SHP77 treated with DMSO at 0.1 percent for 48 hours (cell line): ENCODE measurements at places on chromosomes 2 and 18.

DNA sequence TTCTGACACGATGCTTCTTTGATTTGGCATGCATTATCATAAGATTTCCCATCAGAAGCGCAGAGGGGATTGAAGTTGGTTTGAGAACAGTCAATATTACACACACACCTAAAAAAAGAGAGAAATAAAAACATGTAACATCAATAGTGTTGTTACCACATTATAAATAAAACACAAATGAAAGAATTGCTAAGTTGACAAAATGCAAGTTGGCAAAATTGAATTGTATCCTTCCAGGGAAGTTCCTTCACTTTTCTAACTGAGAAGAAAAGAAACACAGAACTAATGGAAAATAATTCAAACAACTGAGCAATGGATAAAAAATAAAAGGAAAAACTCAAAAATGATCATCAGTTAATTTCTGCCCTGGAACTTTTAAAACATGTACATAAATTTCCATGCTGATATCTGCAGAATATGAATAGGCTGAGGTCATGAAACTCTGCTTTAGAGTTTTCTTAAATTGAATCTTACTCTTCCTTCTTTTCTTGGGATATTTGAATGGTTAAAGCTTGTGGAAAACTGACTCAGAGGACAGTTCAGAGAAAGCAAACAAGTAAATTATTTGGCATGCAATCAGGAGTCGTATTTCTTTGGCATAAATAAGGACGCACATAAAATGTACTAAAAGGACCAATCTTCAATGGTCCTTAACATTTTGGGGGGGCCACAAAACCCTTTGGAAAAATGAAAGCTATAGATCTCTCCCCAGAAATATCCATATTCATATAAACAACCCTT lies 152.4 kb upstream of the CAVIN2 start:
- no peak for DNase-seq

DNA sequence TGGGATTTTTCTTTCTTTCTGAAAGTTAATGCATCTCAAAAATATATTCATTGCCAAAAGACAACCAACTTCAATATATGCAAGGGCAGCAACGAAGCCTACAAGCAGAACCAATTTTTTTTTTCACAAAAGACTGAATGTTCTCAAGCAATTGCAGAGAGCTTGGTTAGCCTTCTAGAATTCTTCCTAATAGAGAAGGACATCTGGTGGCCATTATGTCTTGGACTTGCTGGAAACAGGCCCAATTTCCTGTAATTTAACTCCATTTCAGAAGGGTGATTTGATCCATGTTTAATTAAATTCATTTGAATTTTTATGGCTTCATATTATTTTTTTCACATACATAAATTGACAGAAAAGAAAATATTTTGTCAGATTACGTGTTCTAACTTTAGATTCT lies 208.0 kb downstream of the TPGS2 start:
- no peak for DNase-seq

DNA sequence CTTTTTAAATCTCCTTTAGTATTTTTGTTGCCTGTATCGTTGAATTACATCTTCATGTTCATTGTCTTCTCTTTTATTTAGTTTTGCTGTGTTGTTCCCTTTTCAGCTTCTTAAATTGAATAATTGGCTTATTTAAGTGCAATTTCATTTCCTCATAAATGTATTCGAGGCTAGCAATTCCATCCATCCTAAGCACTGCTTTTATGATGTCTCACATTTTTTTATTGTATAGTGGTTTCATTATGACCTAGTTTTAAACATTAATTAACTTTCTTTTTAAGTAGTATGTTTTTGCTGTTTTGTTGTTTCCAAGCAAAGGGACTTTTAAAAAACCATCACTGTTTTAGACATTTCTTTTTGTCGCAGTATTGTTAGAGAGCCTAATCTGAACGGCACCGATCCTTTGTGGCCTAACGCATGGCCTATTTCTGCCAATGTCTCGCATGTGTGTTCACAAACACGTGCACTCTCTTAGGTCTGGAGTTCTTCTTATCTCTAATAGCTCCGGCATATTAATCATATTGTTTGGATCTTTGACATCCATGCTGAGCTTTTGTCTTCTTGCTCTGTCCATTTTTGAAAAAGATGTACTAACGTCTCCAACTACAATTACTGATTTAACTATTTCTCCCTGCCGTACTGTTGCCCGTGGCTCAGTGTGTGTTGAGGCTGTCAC lies 59.6 kb upstream of the ZNF516 start:
- DNase-seq = no peak

GRCh38 chr2:30332791-30333453 lies 101.6 kb downstream of the LBH start:
- DNase-seq = no peak

DNA sequence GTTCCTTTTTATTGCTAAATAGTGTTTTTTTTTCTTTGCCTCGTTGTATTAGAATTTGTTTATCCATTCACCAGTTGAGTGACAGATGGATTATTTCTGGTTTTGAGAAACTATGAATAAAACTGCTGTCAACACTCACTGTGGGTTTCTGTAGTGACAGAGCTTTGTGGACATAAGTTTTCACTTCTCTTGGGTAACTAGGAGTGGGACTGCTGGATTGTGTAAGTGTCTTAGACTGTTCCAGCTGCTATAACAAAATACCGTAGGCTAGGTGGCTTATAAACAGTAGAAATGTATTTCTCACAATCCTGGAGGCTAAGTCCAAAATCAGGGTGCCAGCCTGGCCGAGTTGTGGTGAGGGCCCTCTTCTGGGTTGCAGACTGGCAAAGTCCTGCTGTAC lies 71.9 kb downstream of the TNFRSF11A start:
- DNase-seq = no peak

DNA sequence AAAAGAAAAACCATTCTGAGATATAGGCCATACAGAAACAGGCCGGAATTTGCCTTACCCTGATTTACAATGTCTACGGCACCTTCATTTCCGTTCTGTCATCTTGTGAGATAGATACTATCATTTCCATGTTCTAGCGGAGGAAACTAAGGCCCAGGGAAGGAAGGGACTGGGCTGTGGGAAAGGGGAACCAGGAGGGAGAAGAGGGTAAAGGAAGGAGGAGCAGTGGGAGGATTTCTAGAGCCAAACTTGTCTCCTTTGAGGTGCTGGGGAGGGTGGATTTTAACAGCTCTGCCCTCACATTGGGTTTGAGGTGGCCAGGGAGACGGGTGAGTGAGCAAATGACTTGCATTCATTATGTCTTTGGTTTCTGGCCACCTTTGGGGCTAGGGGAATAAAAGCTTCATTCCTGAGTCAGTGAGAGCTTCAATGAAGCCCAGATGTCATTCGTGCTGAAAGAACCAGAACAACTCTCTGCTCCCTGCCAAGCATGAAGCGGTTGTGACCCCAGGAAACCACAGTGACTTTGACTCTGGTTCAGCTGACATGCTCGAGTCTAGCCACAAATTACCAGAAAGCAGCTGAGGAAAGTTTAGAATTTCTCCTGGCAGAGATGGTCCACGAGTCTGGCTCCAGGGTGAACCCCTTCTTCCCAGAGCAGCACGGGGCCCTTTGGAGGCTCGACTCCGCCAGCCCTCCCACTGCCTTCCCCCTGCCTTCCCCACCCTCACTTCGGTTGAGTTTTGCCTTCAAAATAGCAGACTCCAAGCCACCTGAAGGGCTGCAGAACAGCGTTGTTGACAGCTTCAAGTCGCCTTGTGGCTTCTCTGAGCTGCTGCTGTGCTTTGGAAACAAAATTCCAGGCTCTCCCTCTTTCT lies 3.8 kb downstream of the ACTG2 start:
- DNase-seq = no peak

GRCh38 chr18:51666763-51667191 lies 469.3 kb upstream of the MEX3C start:
- peak; percentile 44 for DNase-seq

DNA sequence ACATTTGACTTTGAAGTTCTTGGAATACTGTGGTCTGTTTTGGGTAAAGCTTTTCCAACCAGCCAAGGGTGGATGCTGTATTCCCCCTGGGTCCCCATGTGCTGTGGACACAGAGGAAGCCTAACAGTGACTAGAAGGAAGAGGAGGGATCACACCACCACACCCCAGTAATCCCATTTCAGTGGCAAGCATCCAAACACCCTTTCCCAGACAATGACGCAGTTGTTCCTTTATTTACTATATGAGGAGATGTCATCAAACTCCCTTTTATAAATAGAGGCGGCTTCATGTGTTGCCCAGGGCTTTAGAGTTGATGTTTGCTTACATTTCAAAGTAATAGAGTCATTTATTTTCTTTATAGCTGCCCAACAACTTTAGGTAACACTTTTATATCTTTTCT lies 959.4 kb upstream of the GYPC start:
- DNase-seq = peak; percentile 74

GRCh38 chr2:143742581-143742980 lies 613.4 kb downstream of the ARHGAP15 start:
- no peak for DNase-seq

DNA sequence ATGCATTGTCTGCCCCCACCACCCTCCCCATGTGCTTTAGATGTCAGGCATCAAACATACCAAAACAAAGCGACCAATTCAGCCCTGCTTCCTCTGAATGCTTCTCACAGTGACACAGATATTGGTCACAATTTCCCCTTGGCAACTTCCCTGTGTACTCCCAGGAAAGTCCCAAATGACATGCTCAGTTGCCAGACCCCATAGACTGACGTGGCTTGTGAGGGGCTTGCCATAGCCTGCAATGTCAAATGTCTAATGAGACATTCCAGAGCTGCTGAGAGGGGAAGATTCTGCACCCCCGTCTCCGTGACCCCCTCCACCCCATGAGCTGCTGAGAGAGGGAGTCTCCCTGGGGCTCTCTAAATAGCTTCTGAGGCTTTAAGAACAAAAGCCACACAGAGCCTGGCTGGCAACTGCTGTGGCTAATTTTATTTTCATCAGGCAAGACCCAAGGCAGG lies 47.3 kb downstream of the RFTN2 start:
- DNase-seq = no peak

GRCh38 chr2:143333168-143333791 lies 204.1 kb downstream of the ARHGAP15 start:
- DNase-seq = no peak

DNA sequence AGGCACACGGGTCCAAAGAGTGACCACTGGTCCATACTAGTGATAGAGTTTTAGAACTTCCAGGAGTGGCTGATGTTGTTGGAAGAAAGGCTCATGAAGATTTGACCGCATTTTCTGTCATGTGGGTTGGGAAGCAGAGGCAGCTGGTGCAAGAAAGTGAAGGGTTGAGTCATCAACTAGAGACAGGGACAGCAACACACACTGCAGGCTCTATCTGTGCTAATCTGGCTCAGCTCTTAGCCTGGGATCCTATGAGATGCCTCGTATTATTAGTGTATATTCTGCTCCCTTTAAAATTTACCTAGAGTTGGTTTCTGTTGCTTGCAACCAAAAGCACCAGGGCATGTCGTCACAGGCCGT lies 2.5 kb upstream of the SH3RF3 start:
- no peak for DNase-seq

DNA sequence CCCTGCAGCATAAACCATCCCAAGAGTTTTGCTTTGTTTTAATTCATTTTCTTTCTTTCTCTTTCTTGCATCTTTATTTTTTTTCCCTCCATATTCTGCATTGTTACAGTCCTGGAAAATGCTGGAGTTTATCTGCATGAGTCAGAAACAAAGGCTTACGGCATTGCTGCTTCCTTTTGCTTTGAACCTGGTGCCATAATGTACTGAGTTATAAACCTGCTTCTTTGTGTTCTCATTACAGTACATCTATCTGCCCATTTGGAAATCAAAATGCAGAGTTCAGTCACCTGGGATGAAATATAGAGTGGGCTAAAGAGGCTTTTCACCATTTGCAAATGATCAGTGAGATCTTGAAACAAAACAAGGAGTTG lies 1009.2 kb upstream of the FANCL start:
- DNase-seq = no peak

DNA sequence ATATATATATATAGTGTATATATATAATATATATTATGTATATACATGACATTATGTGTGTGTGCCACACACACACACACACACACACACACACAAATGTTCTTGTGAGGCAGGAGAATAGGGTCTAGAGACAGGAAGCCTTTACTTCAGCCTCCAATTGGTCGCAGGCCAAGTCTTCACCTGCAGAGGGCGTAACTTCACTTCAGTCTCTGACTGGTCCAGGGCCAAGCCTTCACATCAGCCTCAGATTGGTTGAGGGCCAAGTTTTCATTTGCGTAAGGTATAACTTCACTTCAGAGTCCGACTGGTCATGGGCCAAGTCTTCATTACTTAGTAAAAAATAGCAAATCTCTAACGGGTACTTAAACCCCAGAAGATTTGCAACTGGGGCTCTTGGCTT lies 13.2 kb upstream of the SS18 start:
- DNase-seq = no peak

DNA sequence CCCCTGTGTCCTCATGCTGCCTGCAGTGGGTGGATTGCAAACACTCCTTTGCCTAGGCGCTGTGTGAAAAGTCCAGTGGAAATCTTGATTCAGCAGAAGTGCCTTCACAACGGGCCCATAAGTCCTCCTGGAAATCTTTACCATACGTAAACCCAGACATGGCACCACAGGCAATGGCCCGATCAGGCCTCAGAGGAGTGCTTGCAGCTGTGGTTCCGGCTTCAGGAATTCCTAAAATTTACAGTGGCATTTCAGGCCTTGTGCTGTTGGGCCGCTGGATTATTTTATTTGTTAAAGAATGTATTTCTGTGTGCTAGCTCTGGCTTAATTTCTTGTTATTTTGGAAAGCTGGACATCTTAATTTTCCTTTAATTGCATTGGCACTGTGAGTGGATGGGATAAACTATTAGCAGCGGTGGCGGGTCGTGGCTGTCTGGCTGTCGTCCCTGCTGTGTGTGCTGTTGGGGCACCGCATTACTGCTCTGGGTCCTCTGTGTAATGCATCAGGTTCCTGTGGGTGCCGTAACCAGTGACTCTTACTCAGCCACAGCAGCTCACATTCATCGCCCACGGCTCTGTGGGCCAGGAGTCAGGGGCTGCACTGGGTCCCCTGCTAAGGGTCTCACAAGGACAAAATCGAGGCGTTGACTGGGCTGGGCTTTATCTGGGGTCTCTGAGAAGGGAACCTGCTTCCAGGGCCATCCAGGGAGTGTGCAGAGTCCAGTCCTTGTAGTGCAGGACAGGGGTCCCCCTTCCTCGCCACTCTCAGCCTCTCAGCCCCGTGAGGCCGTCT lies 73.1 kb downstream of the RTP5 start:
- DNase-seq = no peak

DNA sequence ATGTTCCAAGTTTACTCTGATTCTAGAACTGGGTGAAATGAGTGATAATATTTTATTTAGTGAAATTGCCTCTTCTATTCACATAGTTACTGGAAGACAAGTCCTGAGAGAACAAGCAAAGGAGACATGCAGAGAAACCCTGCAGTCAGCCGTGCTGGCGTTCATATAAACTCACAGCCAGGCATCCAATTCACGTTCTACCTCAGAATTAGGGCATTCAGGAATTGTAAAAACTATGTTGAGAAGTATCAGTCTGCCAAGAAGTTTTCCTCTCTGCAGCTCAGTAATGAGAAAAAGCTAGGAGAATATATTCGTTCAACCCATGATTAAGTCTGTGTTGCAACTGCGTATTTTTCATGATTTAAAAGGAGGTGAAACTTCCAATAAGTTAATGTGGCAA lies 156.2 kb upstream of the DSEL start:
- DNase-seq = no peak

DNA sequence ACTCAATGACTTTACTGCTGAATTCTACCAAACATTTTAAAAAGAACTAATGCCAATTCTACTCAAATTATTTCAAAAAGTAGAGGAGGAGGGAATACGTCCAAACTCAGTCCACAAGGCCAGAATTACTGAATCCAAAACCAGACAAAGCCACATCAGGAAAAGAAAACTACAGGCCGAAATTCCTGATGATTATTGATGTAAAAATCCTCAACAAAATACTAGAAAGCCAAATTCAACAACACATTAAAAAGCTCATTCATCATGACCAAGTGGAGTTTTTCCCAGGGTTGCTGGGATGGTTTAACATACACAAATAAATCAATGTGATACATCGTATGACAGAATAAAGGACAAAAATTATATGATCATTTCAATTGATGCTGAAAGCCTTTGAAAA lies 103.9 kb upstream of the UBE2E3 start:
- no peak for DNase-seq
